Adrenal gland (tissue), 19 donors: ENCODE measurements at places on chromosomes 2 and 18. TPM values are rescaled to one million over a fixed set of nuclear protein-coding genes. Genes with fewer than 3 reads are reported as not detected.

Gene CTLA4
- total RNA-seq: 0.50 TPM

Gene SIX3
- not detected for total RNA-seq

Gene GRP
- not detected for total RNA-seq

Gene DYNC1I2
- total RNA-seq: 112 TPM

DNA sequence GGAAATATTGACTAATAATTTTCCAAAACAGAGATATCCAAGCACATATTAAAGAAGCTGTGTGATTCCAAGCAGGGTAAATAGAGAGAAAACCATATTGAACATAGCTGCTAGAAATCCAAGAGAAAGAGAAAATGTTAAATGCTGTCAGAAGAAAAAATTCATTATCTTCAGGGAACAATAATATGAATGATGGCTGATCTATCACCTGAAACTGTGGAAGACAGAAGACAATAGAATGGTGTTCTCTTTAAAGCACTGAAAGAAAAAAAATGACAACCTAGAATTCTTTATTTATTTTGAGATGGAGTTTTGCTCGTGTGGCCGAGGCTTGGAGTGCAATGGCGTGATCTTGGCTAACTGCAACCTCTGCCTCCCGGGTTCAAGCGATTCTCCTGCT lies 17.3 kb downstream of the PPP1CB start:
- no peak overlapping the region for H3K4me3 ChIP-seq
- H3K4me1 ChIP-seq: peaks cover 70% of the 10 kb centered on the region
- no peak for DNase-seq
- H3K27ac ChIP-seq: no peak overlapping the region
- no peaks in the 10 kb centered on the region for H3K36me3 ChIP-seq
- no peaks in the 10 kb centered on the region for H3K27me3 ChIP-seq

DNA sequence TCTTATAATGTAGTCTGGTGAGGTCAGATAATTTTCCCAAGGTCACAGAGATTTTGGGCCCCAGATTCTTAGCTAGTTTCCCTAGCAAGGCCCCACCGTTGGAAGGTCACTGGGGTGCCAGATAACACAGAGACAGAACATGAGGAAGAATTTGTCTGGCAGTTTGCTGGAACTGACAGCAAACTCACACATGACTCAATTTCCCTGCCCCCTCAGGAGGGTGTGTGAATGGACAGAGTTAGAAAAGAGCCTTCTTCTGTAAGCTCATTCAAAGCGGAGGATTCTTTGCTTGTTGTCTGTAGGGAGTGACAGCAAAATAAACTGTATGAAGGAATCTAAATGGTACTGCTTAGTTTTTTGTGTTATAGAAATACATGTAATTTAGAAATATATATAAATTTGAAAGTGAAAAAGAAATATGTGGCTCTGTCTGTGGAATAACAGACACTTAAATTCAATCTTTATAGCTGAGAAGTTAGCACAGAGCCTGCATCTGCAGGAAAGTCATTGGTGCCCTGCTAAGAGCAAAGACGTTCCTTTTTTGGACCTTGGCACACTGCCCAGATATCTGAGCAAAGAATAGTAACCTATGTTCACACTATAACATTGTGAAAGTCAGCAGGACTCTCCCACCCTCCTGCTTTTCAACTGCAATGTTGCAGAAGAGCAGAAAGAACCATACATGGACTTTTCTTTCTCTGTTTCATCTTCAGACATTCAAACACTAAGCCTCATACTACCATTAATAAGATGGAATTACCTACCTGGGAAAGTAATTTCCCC lies 2.1 kb downstream of the MDH1 start:
- H3K4me1 ChIP-seq: peaks cover 42% of the 10 kb centered on the region
- peak; percentile 58 for DNase-seq
- H3K27me3 ChIP-seq: no peaks in the 10 kb centered on the region

GRCh38 chr2:27291865-27292264 lies 9.6 kb downstream of the TRIM54 start:
- no peak overlapping the region for H3K4me3 ChIP-seq
- no peak overlapping the region for H3K27ac ChIP-seq
- H3K27me3 ChIP-seq: no peaks in the 10 kb centered on the region

DNA sequence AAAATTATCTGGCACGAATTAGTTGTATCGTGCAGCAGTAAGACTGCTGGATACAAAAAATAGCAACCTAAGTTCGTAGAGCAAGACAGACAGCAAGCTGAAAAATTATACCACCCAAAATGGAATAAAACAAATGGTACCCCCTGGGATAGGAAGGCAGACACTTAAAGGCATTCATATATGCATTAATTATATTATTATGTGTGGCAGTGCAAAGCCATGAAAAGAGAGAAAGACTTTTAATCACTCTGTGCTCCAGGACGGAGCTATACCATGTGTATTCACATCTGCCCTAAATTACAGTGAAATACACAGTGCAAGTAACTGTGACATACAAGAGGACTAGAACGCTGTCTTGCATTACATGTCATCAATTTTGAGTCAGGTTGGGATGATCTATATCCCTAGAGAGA lies 235.9 kb downstream of the GULP1 start:
- H3K4me3 ChIP-seq: peak overlapping the region; percentile 17
- H3K27me3 ChIP-seq: no peaks in the 10 kb centered on the region
- H3K4me1 ChIP-seq: no peaks in the 10 kb centered on the region
- H3K27ac ChIP-seq: no peak overlapping the region
- H3K36me3 ChIP-seq: no peaks in the 10 kb centered on the region
- DNase-seq: no peak

DNA sequence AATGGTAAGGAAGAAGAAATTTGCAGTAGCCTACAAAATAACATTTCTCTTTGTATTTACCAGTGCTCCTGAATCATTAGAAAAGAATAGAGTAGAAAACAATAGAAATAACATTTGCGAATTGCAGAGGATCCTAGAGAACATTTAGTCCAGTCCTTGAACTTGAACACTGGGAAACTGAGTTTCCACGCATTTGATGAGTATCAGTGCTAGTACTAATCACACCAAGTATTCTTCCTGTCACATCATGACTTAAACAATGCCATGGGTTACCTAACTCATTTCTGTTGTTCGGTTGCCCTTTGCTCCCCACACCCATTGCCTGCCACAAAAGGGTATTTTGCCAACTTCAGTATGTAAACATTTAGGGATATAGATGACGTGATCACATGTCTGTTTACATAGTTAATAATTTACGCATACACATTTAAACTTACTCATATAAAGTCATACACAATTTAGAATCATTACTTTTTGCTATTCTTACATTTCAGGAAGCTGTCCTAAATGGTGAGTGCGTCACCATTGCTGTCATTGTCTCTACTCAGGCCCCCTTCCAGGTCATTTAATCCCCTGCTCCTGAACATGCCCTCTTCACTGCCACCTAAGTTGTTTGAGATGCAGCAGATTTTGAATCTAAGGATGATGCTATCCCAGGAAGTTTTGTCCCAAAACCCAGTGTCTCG lies 42.3 kb downstream of the CRIM1 start:
- no peak overlapping the region for H3K27ac ChIP-seq
- H3K4me1 ChIP-seq: no peaks in the 10 kb centered on the region
- DNase-seq: no peak
- no peaks in the 10 kb centered on the region for H3K36me3 ChIP-seq
- H3K27me3 ChIP-seq: no peaks in the 10 kb centered on the region

GRCh38 chr2:134504586-134505336 lies 214.0 kb downstream of the TMEM163 start:
- no peaks in the 10 kb centered on the region for H3K36me3 ChIP-seq
- no peaks in the 10 kb centered on the region for H3K4me1 ChIP-seq
- no peak overlapping the region for H3K27ac ChIP-seq
- H3K27me3 ChIP-seq: no peaks in the 10 kb centered on the region
- DNase-seq: no peak

DNA sequence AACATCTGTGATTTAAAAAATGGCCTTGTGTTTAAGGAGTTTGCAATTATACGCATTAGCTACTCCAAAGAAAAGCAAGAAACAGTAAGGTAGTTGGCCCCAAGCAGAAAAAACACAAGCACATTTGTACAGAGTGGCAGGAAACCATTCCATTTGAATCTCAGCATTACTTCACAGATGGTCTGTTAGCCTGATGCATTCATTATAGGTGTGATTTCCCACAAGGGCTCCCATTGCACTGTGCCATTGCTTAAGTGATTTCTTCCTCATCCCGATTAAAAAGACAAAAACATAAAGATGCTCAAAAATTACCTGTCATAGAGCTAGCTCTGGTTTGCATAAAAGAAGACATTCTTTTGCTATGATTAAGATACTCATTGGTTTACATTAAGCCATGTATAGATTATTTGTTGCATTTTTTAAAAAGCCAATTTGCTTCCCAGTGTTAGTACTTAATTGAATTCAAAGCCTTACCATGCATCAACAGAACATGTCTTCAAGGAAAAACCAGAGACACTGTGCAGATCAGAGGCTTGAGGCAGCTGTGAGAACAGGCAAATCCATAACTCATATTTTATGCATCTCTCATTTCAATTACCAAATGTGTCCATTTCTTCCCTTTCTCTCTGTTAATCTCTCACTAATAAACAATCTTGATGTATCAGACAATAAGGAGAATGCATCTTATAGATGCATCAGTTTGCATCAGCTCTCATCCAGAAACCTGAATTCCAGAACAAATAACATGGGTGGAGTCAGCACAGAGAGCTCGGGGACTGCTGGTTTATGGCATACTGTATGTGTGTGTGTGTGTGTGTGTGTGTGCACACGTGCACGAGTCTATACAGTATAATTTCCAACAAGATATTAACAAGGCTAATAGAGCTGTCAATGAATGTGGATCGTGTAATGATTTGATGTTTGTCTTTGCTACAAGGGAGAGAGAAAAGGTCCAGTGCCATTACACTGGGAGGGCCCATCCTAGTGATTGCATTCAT lies 558.6 kb upstream of the HS6ST1 start:
- H3K27ac ChIP-seq: no peak overlapping the region
- H3K36me3 ChIP-seq: no peaks in the 10 kb centered on the region
- no peak overlapping the region for H3K4me3 ChIP-seq
- no peaks in the 10 kb centered on the region for H3K27me3 ChIP-seq
- H3K4me1 ChIP-seq: no peaks in the 10 kb centered on the region
- DNase-seq: no peak

- no peak overlapping the region for H3K27ac ChIP-seq
- H3K4me1 ChIP-seq: peaks cover 16% of the 10 kb centered on the region
- H3K36me3 ChIP-seq: no peaks in the 10 kb centered on the region
Observed at GRCh38 chr2:186573531-186573930, 16.3 kb upstream of the ITGAV start.

DNA sequence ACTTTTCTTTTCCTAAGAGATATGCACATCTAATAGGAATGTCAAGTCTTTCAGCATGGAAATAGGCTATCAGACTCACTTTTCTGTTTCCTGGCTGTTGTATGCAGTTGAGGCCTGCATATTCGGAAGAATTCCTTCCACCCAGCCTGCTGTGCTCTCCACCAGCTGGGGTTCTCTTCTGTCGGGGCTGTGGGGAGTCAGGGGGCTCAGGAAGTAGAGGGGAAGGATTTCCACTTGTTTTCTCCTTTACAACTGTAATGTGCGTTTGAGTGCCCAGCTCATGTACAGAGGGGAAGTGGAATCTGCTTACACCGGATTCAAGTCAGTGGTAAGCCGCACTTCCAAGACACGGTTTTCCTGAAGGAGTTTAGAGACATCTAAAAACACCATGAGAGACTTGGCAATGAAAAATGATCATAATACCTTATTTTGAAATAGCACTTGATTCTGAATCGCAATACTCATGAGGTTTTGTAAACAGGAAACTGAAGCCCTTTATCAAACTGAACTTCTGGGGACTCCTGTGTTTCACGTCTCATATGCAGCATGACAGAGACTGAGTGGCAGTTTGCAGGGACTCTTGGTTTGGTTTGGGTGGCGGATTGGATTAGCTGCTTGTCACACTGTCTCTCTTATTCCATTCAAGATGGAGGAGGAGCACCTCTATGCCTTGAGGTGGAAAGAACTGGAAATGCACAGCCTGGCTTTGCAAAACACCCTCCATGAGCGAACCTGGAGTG lies 90.4 kb downstream of the MTCL1 start:
- no peaks in the 10 kb centered on the region for H3K4me1 ChIP-seq
- no peak for DNase-seq
- H3K27ac ChIP-seq: no peak overlapping the region
- H3K4me3 ChIP-seq: no peak overlapping the region
- no peaks in the 10 kb centered on the region for H3K27me3 ChIP-seq

DNA sequence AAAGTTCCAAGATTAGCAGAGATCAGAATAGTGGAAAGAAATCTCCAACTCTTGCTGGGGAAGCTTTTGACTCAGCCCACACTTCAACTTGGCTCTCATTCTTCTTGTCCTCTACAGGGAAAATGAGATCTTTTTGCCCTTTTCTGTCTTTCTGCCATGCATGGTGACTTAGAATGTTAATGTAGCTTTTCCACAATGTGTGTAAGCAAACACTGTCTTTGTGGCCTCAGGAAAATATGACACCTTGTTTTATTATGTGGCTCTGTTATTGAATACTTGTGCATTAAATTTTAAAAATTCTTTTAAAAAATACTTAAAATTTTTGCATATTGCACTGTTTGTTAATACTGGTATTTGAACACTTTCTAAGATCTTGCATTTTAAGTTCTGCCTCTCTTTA lies 65.4 kb upstream of the WDR75 start:
- H3K36me3 ChIP-seq: no peaks in the 10 kb centered on the region
- H3K27ac ChIP-seq: no peak overlapping the region
- no peaks in the 10 kb centered on the region for H3K27me3 ChIP-seq
- no peak for DNase-seq

- H3K4me3 ChIP-seq: no peak overlapping the region
- peaks cover 12% of the 10 kb centered on the region for H3K4me1 ChIP-seq
- H3K27ac ChIP-seq: peak overlapping the region; percentile 77
- H3K27me3 ChIP-seq: no peaks in the 10 kb centered on the region
Observed at GRCh38 chr2:61658841-61659780, 121.0 kb upstream of the XPO1 start.

DNA sequence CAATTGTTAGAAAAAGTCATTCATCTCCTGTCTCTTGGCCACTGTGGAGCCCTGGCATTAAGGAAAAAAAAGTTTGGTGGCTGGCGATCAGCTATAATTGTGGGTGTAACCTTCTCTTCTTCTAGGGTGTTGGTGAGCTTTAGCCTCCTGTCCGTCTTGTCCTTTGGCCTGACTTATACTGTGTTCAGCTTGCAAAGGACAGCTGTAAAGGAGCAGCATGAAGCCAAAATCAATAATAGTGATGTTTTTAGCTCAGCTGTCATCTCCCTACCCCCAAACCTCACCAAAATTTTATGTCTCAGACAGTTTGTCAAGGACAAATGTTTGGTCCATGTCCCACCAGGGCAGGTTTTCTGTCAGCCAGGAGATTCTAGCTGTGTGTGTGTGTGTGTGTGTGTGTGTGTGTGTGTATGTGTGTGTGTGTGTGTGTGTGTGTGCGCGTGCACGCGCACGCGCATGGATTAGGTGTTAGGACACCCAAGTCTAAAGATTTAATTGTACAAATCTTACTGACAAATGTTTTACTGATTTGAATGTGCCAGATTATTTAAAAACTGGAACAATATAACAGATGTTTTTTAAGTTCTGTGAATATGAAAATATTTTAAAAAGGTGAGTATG lies 109.2 kb downstream of the PTPRM start:
- H3K4me3 ChIP-seq: no peak overlapping the region
- H3K4me1 ChIP-seq: no peaks in the 10 kb centered on the region
- DNase-seq: no peak
- no peak overlapping the region for H3K27ac ChIP-seq
- no peaks in the 10 kb centered on the region for H3K27me3 ChIP-seq

GRCh38 chr18:3648200-3648599 lies 198.2 kb downstream of the TGIF1 start:
- peaks cover 37% of the 10 kb centered on the region for H3K4me1 ChIP-seq
- peak overlapping the region; percentile 74 for H3K27ac ChIP-seq
- H3K4me3 ChIP-seq: no peak overlapping the region
